ENCODE measurements at places on chromosomes 7 and 10.

- DNase-seq = no peak
Measured at GRCh38 chr10:8181496-8182157, 127.1 kb downstream of the GATA3 start.

DNA sequence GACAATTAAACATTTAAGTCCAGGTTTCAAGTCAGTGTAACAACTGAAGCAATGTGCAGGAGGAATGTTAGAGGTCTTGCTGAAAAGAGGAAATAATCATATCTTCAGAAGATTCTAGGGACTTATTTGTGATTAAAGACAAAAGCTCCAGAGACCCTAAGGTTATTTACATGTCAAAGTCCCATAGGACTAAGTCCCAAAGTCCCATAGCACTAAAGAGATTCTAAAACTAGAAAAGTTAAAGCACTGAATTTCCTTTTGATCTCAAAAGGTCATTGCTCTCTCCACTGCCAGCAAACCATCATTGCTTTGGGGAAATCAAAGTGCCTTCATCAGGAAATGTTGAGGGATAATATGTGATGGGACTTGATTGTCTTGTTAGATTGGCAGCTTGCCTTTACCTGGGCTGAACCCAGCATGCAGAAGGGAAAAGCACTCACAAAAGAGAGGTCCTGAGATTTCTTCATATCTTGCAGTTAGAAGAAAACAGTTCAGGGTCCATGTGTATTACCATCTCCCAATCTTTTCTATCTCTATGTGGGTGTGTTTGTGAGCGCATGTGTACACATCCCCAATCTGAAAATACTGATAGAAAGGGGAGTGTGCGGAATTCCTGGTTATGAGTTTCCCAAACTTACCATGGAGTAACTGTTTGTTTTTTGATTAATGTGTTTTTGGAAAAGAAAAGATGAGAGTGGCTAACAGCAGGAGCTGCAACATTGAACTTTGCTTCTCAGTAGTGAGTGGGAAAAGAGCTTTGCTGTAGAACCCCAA is 21.8 kb downstream of the NUDT13 start:
- DNase-seq = no peak

- peak; percentile 14 for DNase-seq
Measured at GRCh38 chr10:50552771-50553535, 70.8 kb downstream of the SGMS1 start.

- no peak for DNase-seq
Measured at GRCh38 chr7:27953361-27953760, 213.4 kb downstream of the TAX1BP1 start.

- DNase-seq = no peak
Measured at GRCh38 chr10:21314906-21315644, 210.4 kb downstream of the SKIDA1 start.

DNA sequence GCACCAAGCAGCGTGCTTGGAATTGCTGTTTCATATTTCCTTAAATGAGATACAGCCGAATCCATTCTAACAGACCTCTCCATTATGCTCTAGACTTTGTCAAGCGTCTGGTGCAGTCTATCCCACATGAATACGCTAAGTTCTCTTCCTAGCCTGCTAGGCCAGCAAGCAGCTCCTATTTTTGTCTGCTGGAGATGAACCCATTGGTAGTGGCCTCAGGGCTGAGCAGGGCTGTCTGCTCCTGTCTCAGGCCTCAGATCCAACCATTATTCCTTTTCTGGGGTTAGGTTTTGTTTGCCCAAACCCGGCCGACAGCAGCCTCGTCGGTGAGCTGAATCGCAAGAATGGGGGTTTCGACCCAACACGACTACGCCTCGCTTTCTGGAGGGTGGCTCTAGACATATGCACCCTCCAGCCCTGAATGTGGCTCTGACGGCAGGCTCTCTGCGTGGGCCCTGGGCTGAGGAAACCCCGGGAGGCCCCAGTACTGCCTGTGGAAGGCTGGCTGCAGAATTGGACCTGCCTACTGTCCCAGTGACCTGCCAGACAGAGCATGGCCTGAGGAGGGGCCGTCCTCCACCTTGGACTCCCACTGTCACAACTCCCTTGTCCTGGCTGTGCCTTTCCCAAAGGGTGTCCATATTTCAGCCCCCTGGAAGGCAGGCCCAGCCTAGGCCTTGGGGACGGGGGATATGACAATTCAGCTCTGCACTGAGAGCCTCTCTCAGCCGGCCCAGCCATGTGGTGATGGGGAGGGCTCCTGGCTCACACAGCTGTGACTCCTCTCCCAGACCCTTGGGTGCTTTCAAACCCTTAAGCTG is 267.9 kb upstream of the TCERG1L start:
- no peak for DNase-seq

GRCh38 chr10:96395931-96396877 is 37.4 kb upstream of the OPALIN start:
- DNase-seq = peak; percentile 52

GRCh38 chr7:106034383-106034782 is 71.3 kb downstream of the CDHR3 start:
- DNase-seq = no peak

GRCh38 chr7:103632972-103633371 is 187.0 kb upstream of the SLC26A5 start:
- DNase-seq = no peak

DNA sequence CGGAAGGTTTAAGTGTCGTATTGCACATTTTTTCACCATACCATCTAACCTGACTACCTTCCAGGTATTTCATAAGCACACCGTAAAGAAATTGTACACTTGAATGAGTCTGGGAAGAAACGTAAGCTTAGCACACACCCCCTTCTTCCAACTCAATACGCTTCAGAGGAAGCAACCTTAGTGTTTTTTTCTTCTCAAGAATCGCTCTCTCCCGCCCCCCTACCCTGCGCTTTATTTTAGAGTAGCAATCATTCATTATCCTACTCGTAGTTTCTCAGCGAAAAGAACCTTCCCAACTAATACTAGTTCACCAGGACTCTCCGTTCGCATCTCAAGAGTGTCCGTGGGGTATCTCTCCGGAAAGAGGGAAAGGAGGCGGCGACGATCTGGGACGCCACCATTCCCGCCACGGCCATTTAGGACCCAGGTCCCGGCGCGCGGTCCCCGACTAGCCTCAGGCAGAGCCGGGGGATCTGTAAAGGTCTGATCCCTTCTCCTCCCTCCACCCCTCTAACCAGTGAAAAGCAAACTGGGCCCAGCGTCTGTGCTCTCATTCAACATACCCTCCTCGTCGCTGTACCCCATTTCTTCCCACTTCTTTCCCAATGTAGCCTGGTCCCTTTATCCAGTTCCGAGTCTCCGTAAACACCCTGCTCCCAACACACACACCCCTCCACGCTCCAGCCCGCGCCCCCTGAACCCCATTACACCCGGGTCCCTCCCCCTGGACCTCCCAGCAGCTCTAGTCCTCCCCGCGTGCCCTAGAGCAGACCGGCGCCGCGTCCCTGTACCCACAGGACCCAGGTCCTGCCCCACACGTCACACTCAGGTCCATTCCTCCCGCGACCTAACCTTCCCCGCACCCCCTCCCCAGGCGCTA is 16.0 kb downstream of the MYOZ1 start:
- peak; percentile 8 for DNase-seq

- no peak for DNase-seq
Measured at GRCh38 chr10:110865809-110866482, 5.8 kb upstream of the PDCD4 start.

GRCh38 chr10:114323023-114323422 is 81.3 kb downstream of the AFAP1L2 start:
- DNase-seq = no peak

DNA sequence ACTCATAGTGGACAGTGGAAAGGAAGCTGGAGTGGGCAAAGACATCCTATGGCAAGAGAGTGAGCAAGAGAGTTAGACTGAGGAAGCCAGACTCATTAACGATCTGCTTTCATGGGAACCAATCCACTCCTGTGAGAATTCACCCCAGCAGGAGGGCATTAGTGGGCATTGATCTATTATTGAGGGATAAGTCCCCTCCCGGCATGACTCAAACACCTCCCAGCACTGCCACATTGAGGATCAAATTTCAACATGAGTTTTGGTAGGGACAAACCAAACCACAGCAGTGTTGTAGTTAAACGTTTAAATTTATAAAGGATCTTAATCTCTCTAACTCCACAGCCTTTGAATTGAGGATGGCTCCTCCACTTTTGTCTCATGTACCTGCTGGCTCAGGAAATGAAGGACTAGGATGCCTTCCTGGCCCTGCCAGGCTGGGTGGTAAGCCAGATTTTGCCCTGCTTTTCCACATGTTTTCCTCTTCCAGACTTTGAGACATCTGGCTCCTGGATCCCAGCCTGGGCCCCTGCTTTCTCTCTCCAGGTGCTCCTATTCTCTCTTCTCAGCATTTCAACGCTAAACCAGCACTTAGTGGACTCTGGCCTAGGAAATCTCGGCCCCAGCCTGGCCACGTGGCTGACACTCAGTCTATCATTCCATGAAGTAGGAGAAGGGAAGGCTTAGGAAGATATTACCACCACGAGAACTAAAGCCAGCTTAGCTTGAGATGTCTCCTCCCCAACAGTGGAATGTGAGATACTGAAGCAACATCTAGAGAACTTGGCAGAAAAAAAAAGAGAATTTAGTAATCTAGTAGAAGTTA is 96.5 kb upstream of the PIP4K2A start:
- no peak for DNase-seq

GRCh38 chr10:13079776-13080050 is 20.2 kb upstream of the OPTN start:
- DNase-seq = no peak

DNA sequence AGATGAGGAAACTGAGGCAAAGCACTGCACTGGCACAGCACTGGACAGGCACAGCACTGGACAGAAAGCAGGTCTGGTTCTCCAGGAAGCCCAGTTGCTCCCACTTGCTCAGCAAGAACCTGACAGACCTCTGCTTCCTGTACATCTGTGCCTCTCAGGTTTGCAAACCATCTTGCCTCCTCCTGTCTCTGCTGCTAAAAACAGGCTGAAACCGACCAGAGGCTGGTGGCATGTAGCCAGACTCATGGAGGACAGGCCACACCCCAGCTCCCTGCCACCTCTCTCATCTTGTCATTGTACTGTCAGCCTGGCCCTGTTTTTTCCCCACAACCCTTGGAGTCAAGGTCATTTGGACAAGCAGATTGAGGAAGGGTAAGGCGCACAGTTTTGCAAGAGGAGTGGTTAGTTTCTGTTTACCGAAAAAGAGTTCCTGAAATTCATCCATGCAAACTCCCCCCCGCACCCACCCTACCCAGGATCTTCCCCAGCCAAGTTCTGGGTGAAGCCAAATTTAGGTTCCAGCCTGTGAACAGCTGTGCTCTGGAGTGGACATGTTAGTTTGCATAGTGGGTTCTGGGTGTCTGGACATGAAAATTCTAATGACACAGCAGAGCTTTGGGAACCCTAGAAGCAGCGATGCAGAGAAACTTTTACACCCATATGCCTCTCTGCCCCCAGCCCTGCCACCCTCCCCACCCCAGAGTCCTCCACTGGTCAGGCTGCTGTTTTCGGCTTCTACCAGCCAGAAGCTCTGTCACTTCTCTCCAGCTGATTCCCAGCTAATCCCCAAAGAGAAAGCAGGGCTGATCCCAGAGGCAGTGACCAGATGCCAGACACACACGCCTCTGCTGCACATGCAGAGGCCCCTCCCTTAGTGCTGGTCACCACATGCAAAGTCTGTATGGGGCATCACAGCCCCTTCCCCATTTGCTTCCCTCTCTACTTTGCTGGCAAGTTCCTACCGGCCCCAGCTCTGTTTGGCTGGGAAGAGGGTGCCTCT is 8.5 kb upstream of the C10orf105 start:
- peak; percentile 49 for DNase-seq

- DNase-seq = no peak
Measured at GRCh38 chr7:50868426-50869100, 85.9 kb upstream of the GRB10 start.

GRCh38 chr10:13759168-13759567 is 172.4 kb downstream of the PRPF18 start:
- no peak for DNase-seq

DNA sequence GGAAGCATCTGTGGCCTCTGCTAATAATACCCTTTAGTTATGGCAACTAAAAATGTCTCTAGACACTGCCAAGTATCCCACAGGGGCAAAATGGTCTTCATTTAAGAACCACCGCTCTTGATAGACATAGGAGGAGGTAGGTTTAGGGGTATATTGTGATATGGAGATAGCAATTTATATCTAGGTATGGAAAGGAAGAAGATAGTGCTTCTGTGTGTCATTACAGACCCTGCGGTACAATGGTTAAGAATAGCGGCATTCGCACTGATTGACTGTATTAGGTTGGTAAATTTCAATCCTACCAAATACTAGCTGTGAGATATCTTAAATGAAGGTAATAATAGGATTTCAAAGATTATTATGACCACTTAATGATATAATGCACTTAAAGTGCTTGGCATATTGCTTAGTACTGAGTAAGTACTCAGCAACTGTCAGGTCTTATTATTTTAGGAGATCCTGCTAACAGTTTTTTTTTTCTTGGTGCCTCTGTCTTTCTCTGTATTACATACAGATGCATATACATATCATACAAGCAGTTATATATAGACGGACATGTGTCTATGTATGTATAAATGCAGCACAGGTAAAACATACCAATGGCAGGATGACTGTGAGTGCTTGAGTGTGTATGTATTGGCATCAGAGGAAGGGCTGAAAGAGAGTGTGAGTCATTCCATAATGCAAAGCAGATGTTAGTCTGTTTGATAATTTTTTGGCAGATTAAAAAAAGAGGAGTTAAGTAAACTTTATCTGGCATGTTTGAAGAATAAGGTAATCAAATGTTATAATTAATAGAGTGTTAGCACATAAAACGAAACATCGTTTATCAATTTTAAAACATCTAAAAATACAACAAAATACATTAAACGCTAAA is 50.0 kb upstream of the ITGB8 start:
- no peak for DNase-seq

DNA sequence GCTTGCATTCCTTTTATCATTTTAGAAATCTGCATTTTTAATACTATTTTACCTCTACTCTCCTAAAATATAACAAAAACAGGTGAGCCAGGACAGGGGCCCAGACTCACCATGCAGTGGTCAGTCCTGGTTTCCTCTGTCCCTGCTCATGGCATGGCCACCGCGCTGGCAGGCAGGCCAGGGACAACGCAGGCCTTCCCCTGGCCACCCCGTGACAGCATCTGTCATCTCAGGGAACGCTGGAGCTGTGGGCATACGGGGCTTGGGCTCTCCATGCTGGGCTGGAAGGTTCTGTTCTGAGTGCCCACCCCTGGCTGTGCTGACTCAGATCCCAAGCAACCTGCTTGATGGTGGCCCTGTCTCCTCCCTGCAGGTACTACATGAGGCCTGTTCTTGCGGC is 35.1 kb upstream of the CDH23 start:
- DNase-seq = no peak

- DNase-seq = no peak
Measured at GRCh38 chr7:139885511-139885910, 56.4 kb downstream of the TBXAS1 start.

DNA sequence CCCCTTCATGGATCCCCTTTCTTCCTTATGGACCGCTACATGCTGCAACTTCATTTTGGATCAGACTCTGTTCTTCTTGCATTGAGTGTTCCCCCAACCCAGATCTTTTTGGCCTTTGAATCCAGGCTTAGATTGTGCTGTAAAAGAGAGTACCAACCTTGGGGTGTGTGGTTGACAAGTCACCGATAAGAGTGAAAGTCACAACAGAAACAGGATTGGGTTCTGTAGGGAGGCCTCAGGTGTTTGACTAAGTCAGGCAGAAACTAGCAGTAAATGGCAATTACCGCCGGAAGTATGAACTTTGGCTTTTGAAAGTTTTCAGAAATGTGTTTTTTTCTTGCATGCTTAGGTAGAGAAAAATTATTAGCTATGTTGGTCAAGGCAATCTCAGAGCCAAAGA is 89.3 kb downstream of the TMEM106B start:
- DNase-seq = no peak

- DNase-seq = no peak
Measured at GRCh38 chr10:95384011-95384704, 93.4 kb upstream of the PDLIM1 start.

Measured in activated CD4-positive, alpha-beta T cell treated with anti-CD3 and anti-CD28 coated beads for 4 hours (primary cell).